ENCODE measurements at places on chromosomes 12 and 14.

- no peak overlapping the region for H3K27ac ChIP-seq
- no peaks in the 10 kb centered on the region for H3K4me1 ChIP-seq
- H3K36me3 ChIP-seq, result no peaks in the 10 kb centered on the region
- no peak for DNase-seq
- H3K4me3 ChIP-seq, result no peak overlapping the region
- H3K27me3 ChIP-seq, result no peaks in the 10 kb centered on the region
Observed at GRCh38 chr12:75853626-75854025, 177.9 kb downstream of the PHLDA1 start.

DNA sequence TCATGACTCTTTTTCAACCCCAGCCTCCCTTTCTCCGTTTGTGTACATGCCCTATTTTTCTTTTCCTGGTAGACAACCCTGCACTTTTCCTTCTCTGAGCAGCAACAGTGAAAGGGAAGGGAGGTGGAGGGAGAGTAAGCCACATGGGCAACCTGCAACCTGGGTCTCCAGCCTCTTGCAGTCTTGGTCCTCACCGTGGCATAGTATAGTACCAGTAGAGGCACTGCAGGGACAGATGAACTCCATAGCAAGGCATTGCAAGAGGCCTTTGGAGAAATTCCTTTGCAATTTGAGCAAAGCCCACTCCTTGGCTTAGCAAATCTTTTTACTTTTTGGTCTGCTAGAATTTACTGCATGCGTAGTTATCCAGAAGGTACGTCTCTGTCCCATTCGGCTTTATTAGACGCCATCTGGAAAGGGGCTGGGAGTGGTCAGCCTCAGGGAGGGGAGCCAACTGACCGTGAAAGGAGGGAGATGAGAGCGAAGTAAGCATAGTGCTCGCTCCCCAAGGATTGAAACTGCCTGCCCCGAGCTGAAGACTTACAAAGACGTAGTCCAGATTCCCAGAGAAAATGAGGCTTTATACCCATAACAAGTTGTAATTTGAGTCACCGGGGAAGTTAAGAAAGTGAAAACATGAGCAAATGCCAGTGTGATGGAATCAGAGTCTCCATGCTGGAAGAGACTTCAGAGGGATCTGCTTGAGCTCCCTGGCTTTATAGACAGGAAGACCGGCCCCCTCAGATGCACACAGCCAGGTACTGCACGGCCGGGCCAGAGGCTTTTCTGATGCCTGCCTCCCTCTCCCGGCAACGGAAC is 332.0 kb downstream of the CACNA1C start:
- no peak for DNase-seq
- H3K4me3 ChIP-seq, result no peak overlapping the region
- no peaks in the 10 kb centered on the region for H3K36me3 ChIP-seq
- no peaks in the 10 kb centered on the region for H3K4me1 ChIP-seq

DNA sequence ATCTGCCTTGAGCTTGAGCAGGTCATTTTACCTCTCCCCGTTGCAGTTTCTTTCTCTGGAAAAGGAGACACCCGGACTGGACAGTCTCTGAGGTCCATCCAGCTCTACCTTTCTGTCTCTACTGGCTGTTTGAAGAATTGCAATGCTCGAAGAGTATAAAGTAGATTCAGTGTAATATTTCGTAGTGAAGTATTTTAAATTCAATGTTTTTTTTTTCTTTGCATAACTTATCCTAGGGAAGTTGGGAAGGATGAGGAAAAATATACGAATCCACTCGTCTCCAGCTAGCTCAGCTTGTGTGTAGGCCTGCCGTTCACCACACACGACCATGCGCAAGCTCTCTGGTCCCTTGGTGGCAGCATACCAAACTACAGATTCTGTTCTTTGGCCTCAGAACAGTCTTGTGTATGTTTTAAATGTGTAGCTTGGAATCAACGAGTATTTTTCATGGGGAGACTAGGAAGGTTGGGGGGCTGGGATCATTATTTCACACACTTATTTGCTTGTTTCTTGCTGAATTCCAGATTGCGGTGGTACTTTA is 307.9 kb downstream of the CACNA1C start:
- no peak for DNase-seq
- H3K4me1 ChIP-seq, result no peaks in the 10 kb centered on the region
- H3K4me3 ChIP-seq, result no peak overlapping the region
- H3K36me3 ChIP-seq, result no peaks in the 10 kb centered on the region

DNA sequence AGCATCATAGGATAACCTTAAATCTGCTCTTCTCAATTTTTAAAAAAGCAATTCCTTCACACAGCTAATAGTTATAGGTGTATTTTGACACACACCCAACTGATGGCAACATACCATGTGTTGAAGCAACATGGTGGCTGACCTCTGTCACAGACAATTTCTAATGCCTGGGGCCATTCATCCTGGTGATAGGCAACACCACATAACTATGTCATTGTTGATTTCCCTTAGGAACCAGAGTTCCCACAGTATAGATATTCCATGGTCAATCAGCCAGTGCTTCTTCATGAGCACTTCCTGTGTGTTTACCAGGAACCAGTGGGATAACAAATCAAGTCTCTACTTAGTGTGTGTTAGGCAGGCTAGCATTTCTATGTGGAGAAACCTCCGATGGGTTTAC is 88.3 kb downstream of the FIGNL2 start:
- H3K36me3 ChIP-seq, result no peaks in the 10 kb centered on the region
- DNase-seq, result no peak
- no peak overlapping the region for H3K27ac ChIP-seq
- no peaks in the 10 kb centered on the region for H3K27me3 ChIP-seq
- no peaks in the 10 kb centered on the region for H3K4me1 ChIP-seq
- no peak overlapping the region for H3K4me3 ChIP-seq

GRCh38 chr12:130713581-130713991 is 2.5 kb downstream of the RIMBP2 start:
- no peak overlapping the region for H3K4me3 ChIP-seq
- no peaks in the 10 kb centered on the region for H3K27me3 ChIP-seq
- no peaks in the 10 kb centered on the region for H3K36me3 ChIP-seq
- no peaks in the 10 kb centered on the region for H3K4me1 ChIP-seq
- H3K27ac ChIP-seq, result no peak overlapping the region

Measured in pancreas (tissue), 10 donors.